ENCODE measurements at places on chromosomes 7 and 10.

DNA sequence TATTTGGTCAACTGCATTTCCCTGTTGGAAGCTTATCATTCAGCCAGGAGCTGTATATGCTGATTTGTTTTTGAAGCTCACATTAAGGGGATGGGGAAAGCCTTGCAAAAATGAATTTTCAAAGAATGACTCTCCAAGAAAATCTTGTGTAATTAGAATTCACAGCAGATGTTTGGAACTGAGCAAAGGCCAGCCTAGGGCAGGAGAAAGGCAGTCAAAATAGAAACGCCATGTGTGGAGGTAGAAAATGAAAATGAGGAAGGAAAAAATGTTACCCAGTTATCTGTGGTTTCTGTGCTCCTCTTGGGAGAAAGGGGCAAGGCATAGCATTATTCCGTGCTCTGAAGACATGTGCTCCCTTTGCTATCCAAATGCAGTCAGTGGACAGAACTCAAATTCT is 93.5 kb downstream of the NRP1 start:
- no peak for DNase-seq

- DNase-seq, result no peak
Observed at GRCh38 chr7:33109758-33110238, 594 bp upstream of the RP9 start.

GRCh38 chr10:132387764-132388210 is 9.2 kb upstream of the PWWP2B start:
- DNase-seq, result peak; percentile 70

- peak; percentile 50 for DNase-seq
Observed at GRCh38 chr10:71486484-71487114, 89.9 kb downstream of the CDH23 start.

GRCh38 chr10:70578371-70578947 is 24.1 kb downstream of the PRF1 start:
- DNase-seq, result no peak

DNA sequence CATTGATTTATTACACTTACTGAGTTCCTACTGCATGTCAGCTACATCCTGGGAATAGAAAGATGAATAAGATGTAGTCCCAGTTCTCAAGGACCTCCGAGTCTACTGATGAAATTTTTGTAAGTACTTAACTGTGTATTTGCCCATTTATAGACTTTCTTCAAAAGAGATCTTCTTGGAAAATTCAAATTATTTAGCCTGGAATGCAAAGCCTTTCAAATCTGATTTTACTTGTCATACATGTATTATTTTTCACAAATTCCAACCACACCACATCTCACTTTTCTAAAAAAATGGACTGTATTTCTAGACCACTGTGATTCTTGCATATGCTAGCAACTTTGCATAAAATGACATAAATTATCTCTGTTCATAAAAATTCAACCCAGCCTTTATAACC is 581.3 kb downstream of the ATRNL1 start:
- DNase-seq, result no peak

GRCh38 chr7:105215821-105216220 is 172.9 kb downstream of the SRPK2 start:
- DNase-seq, result no peak
